ENCODE measurements at places on chromosomes 1 and 21.

DNA sequence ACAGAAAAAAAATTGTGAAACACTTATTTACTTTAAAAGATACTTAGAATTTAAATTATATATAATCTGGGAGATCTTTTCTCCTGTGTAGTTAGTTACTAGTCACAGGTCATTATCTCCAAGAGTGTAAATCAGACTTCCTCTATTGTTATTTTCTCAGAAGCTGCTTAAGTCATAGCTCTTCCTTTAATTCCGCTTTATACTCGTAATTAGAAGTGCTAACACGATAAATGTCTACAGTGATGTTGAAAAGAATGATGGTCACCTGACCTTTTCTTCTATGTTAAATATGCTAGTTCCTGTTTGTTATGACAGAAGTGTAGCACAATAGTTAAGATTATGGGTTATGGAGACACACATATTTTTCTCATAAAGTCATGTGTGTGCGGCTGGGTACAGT is 123.6 kb downstream of the TGFB2 start:
- DNase-seq: no peak

GRCh38 chr1:199242601-199243000 is 603.8 kb downstream of the PTPRC start:
- DNase-seq: no peak

GRCh38 chr1:78168306-78168705 is 122.5 kb downstream of the GIPC2 start:
- no peak for DNase-seq

DNA sequence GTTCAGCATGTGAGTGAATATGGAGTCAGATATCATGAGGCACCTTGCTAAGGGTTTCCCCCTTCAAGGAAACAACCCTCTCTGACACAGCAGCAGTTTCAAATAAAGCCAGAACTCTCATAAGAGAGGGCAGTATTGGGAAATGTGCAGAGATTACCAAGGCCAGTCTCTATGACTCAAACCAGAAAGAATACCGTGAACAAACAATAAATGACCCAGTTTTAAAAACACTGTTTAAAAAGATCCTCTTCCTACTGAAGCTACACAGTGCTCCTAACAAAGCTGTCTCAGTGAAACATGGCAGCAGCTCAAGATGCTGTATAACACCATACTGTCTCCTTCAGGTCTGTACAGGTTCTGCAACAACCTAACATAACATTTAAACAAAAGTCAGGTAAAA is 102.6 kb downstream of the KIAA0319L start:
- no peak for DNase-seq

DNA sequence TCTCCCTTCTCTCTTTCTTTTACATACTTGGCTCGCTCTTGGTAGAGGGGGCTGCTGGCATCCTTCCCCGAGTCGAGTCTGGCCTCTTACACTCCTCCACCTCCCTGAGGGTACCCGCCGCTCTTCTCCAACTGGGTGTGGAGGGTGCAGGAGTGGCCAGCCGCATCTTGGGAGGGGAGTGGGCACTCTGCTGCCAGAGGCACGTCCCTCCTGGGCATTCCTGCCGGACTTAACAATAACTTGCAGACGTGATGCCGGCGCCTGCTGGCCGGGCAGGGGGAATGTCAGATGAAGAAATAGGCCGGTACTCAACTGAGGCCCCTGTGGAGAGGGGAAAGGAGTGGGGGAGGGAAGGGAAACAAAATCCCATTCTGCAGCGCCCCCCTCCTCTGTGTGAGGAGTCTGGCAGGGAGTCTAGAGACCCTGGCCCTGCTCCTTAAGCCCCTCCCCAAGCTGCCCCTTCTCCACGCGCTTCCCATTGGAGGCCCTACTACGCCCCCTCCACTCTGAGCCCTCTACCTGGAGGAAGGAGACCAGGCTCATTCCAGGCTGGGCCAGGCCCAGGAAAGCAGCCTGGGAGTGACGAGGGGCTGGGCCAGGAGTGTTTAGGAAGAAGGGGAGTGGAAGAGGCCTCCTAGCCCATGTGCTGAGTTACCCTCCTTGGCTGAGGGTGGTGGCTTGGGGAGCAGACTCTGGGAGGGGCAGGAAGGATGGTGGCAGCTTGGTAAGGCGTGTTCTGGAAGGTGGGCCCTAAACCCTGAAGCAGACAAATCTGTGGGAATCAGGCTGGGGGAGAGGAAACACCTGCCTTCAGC is 1.8 kb downstream of the ATP2B4 start:
- peak; percentile 33 for DNase-seq

GRCh38 chr1:156149374-156150332 is 3.7 kb upstream of the SEMA4A start:
- DNase-seq: no peak

DNA sequence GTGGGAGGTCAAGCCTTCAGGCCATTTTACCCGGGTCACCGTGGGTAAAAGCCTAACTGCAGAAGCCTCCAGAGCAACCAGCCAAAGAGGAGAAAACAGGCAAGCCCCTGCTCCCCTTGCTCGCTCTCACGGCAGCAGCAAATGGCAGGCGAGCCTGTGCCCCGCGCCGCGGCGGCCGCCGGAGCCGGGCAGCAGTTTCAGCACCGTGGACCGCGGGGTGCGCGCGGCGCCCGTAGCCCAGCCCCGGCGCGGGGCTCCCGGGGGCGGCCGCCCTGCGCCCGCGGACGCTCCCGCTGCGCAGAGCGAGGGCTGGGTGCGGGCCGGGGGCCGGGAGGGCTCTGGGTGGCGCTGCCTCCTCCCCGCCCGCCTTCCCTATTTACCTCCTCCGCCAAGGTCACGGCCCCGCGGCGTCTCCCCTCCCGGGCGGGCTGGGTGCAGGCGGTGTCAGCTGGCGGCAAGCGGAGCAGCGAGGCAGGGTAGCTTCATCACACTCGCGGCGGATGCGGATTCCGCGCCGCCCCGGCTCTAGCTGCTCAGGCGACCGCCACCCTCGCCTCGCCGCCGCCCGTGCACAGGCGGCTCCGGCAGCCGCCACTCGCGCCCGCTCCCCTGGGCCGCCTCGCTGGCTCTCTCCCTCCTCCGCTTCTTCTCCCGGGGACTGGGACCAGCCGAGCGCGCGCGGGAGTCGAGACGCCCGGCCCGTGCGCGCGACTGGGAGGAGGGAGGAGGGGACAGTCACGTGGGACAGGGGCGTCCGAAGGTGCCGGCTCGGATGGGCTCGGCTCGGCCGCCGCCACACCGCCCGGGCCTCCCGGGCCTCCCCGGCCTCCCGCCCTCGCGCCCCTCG is at the start of gene RGS7:
Gene RGS7, minus strand, starts transcription at position 687 of the 847 bp plus-strand sequence.
- DNase-seq: peak; percentile 29

DNA sequence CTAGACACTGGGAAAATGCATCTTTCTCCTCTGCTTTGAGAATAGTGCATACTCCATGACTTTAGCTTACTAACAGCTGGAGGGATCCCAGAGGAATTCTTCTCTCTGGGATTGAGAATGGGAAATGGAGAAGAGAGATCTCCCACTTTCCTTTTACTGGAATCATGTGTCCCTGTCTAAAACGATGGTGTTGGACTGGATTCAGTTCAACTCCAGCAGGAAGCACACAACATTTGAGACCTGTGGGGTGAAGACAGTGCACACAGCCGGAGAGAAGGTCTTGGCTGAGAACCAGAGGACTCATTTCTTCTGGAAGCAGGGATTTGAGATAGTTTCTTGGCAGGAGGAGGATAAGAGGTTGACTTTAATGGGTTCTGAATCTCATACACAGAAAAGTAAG is 58.7 kb downstream of the TRABD2B start:
- DNase-seq: no peak

- DNase-seq: no peak
These were observed 139.3 kb upstream of the KIAA0040 start for GRCh38 chr1:175331891-175332290.

DNA sequence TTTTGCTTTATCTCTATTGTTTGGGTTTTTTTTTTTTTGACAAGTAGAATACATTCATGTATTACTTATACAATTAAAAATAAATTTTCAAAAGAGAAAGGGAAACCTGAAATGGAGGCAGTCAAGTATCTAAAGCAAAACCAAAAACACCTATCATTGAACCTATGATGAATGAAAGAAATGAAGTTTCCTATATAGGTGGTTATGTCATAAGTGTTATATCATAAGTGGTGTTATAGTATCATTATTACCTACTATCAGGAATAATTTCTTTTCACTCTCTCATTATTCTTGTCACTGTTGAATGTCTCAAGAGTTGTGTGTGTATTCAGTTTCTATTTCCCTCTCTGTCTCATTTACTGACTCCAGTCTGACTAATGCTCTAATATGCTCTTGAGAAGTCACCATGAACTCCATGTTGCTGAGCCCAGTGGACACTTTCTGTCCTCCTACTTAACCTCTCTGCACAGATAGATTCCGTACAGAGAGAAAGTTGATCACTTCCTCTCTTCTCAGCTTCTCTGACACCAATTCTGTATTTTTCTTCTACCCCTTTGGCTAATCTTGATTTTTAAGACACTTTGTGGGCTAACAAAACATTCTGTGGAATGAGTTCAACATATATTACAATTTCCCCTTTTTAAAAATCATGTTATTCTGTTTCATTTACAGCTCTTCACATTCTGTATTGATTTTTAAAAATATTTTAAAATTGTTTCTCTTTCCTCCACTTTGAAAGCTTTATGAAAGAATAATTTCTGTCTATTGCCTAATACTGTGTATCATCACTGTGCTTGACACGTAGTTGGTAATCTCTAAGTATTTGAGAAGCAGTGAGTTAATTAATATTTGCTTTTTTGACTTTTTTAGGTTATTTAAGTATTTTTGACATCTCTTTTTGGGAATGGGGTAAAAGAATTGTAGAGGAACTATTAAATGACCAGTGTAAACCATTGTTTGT is 50.1 kb downstream of the RASAL2 start:
- no peak for DNase-seq

GRCh38 chr1:207858806-207859205 is 52.1 kb downstream of the CD34 start:
- DNase-seq: no peak

GRCh38 chr21:45543710-45544448 is 1.6 kb upstream of the SLC19A1 start:
- peak; percentile 17 for DNase-seq

DNA sequence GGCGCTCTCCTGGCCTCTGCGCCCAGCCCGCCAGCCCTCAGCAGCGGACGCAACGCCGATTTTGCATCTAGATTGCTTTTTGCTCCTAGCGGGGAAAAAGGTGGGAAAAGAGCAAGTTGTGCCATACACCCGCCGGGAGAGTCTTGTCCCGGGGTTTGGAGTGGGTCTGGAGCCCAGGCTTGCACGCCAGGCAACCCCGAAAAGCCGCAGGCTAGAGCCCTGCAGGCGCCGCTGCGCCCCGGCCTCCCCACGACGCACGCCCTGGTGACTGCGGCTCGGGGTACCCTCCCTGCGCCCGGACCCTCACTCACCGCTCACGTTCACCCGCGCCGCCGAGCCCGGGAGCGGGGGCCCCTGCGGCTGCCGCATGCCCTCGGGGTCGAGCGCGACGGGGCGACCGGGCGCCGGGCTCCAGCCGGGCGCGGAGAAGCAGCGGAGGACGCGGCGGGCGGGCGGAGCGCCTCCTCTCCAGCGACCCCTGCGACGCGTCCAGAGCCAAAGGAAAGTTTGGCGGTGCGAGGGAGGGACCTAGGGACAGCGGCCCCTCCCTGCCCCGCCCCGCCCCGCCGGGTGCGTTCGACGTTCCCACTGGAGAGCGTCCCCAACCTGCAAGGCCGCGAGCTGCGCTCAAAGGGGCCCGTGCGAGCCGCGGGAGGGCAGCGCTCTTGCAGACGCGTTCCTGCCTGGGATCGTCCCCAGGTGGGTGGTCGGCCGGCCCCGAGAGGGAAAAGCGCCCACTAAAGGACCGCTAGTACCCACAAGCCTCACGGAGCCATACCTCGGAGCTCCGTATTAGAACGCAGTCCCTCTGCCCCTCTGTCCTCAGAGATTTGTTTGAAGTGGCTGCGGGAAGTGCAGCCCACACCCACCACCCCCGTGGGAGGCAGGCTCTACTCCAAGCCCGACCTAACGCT is at the start of gene LPAR3:
Gene LPAR3, minus strand, starts transcription at position 502 of the 914 bp plus-strand sequence. CDS start 27,086 bp downstream, outside the sequence.
- peak; percentile 49 for DNase-seq

- no peak for DNase-seq
These were observed 91.8 kb upstream of the SERBP1 start for GRCh38 chr1:67522001-67522441.

- DNase-seq: no peak
These were observed 3.6 kb downstream of the PEA15 start for GRCh38 chr1:160208557-160209320.

- no peak for DNase-seq
These were observed 709.4 kb downstream of the MATN1 start for GRCh38 chr1:30014031-30014430.

GRCh38 chr1:228865627-228866330 is 130.5 kb downstream of the RHOU start:
- no peak for DNase-seq

GRCh38 chr21:8994640-8995511 is 1526.5 kb upstream of the TPTE start:
- no peak for DNase-seq

DNA sequence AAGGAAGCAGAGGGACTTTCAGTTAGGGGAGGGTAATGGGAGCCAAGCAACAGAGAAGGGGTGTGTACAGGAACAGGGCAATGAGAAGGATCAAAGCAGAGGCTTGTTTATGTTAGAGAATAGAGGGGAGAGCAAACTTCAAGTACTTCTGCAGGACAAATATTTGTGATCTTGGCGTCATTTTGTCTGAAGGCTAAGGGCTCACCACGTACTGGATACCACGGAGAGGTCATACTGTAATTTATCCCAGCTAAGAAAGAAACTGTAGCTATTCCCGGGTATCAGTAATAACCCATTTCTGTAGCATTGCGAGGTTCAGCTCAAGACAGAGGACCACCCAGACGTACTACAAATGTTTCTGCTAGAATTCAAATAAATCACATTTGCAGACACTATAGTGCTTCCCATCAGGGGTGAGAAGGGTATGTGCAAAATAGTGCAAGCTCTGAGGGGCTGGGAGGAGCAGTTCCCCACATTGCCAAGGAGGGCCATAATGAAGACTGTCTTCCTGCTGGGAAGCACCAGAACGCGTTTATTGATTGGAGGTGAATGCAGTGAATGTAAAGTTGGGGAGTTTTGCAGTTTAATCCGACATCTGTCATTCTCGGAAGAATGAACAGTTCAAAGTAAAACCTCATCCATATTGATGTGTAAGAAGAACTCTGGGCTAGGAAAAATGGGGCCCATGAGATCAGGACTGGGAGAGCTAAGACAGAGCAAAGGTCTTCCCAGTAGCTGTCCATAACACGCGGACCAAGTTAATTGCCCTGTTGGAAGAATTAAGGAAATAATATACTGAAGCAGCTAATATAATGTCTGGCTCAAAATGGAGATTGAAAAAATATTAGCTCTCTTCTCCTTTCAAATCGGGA is 136.9 kb downstream of the RWDD3 start:
- no peak for DNase-seq

DNA sequence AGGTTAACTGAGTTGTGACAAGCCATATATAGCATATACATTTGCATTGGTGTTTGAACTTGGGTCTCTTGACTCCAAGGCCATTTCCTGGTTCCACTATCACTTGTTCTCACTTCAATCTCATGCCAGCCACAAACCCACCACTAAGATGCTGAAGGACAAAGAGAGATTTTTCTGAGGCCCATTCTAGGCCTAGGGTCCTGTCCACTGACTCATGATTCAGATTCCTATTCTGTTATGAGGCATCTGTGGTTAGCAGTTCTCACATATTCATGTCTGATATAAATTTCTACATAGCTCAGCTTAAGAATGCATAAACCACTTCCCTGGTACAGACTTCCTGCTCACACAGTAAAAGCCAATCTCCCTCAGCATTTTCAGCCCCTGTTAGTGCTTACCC is 326.1 kb upstream of the BEND5 start:
- no peak for DNase-seq

All from stimulated activated CD4-positive, alpha-beta T cell treated with anti-CD3 and anti-CD28 coated beads, Interleukin-2, amount 100 ng/mL, for 24 hours (primary cell).